ENCODE measurements at places on chromosomes 6 and 20. TPM values are rescaled to one million over a fixed set of nuclear protein-coding genes. Genes with fewer than 3 reads are reported as not detected.

Gene MCUR1
- total RNA-seq, result 30.8 TPM

Gene SMLR1
- total RNA-seq, result not detected

Gene NRSN1
- not detected for total RNA-seq

Gene NUS1
- total RNA-seq, result 14.4 TPM

Gene LY86
- 1.1 TPM for total RNA-seq

Gene TENT5A
- 69.4 TPM for total RNA-seq

Gene MEP1A
- total RNA-seq, result not detected

Gene TRIM40
- not detected for total RNA-seq

Gene TTBK1
- total RNA-seq, result 0.15 TPM

Gene GPX5
- not detected for total RNA-seq

Gene TP53TG5
- total RNA-seq, result 2.1 TPM

Gene RNF144B
- 22.2 TPM for total RNA-seq

Gene UFL1
- total RNA-seq, result 23.4 TPM

Gene ACSS1
- total RNA-seq, result 164 TPM

Gene MRPS18A
- total RNA-seq, result 46.0 TPM

Gene DCDC2
- not detected for total RNA-seq

Gene SLC26A8
- not detected for total RNA-seq

Gene PTGIS
- 24.0 TPM for total RNA-seq

Gene BPIFB1
- total RNA-seq, result not detected

Gene CTCFL
- not detected for total RNA-seq

Gene FNDC11
- total RNA-seq, result 0.15 TPM

Gene PRICKLE4
- total RNA-seq, result 3.8 TPM

Gene SLC22A2
- not detected for total RNA-seq

Gene OPRL1
- total RNA-seq, result 0.27 TPM

Gene DNAH8
- total RNA-seq, result not detected

Gene FOXS1
- total RNA-seq, result 1.3 TPM

All from left ventricle myocardium superior (tissue), 1 donor.